H4 (cell line): ENCODE measurements at places on chromosomes 5 and 9.
A peak's percentile ranks its signal among the peaks of the same experiment; 100 is the strongest.

DNA sequence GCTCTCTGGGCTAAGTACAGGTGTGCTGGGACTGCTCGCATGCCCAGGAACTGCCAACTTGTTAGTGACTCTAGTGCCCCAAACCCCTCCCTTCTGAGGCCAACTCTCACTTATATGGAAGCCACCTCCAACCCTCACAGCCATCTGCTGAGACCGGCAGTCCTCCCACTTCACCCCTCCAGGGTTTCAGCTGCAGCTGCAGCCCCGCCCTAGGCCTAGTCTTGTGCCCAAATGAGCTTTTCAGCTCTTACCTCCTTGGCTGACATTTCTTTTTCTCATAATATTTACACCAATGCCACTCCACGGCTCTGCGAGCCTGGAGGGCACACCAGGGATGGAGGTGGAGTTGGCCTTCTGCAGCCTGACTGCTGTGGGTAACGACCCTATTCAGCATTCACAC is 166.6 kb downstream of the ROR2 start:
- DNase-seq: no peak

DNA sequence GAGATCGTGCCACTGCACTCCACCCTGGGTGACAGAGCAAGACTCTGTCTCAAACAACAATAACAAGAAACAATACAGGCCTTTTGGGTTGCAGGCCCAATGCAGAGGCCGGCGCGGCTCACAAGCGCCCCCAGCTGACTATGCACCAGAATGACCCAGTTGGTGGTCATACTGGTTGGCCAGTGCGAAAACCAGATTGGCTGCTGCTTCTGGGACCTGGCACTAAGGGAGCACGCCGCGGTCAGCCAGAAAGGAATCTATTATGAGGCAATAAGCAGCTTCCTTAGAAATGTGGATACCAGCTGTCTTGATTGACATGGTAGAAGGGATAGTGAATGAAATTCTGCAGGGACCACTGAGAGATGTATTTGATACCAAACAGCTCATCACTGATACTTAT is 35.0 kb downstream of the RANBP17 start:
- DNase-seq: no peak

GRCh38 chr9:134556531-134557068 is 85.0 kb upstream of the COL5A1 start:
- DNase-seq: no peak

DNA sequence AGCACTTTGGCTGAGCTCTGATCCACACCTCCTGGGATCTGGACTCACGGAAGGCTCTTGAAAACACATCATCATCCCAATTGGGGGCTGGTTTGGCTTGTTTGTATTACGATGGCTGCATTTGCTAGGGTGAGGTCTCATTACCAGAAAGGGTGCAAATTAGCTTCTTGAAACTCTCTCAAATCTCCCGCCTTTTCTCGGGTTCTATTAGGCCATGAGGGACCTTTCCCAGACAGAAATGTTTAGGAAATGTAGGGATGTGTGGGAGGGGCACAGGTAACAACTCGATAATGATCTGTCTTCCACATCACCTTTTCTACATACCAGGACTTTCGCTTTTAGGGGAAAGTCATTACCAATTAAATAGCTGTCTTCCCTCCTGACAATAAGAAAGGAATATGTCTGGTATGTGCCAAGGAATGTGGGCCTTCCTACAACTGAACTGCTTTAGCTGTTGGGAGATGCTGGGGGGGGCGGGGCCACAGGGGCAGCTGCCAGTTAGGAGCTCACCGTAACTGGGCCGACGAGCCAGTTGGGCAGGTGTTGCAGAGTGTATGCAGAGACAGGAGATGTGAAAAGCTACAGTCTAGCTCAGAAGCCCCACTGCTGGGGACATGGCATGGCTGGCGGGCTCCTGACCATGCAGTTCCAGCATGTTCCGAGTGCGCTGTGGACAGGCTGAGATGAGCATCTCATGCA is 71.2 kb downstream of the AK8 start:
- DNase-seq: no peak

GRCh38 chr5:116573702-116574366 is 789 bp downstream of the SEMA6A start:
- DNase-seq: no peak

- peak; percentile 46 for DNase-seq
Measured at GRCh38 chr9:123339666-123340510, 16.1 kb upstream of the CRB2 start.

GRCh38 chr5:65102976-65103711 is 334.4 kb downstream of the CWC27 start:
- DNase-seq: peak; percentile 28

DNA sequence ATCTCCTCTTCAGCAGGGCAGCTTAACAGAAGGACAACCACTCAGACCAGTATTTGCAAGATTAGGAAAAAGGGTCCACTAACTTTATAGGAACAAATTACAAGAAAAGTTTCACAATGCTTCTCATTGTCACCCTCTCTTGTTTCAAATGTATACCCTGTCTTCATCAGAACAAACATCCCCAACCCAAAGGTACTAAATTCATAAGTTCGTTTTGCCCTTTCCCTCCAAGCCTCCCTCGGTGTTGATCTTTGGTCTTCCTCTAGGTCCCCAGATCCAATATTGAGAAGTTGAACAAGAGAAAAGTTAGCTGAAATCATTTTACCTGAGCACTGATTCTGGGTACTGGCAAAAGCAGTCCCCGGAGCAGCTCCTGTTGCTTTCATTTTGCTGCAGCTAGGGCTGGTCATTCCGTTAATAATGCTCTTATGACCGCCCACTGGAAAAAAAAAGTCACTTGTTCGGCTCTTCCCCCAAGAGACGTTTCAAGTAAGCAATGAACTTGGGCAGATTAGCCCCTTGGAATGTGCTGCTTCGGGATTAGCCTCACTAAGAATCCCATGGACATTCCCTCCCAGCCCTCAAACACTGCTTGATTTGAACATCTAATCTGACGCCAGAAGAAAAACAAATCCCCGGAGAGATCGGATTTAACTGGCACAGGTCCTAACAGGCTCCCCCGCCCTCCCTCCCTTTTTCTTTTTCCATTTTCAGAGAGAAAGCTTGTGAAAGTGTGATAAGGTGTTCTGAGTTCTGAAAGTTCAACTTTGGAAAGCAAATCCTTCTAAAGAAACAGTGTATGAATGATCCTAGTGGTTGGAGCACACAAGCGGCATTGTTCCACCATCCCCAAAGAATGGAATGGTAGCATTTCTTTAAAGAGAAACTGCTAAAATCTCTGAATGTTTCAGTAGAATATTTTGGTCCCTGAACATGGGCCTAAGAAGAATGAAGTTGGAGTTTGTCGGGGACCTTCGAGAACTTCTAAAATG is 252.5 kb downstream of the TRPM3 start:
- DNase-seq: peak; percentile 34

DNA sequence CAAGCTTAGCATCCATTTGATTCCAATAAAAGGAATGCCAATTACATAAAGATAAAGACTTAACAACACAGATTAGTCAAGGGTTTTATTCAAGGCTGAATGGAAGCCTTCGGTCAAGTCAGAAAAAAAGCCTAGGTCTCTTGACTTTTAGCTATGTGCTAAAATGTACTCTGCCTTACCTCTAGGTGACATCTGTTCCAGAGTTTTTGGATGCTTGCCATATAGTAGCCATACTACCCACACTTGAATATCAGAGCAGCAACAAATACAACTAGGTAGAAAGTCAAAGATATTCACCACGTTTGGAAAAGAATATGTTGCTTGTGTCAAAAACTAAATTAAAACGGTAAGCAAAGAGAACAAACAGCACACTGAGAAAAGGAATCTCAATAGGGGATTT is 484.7 kb downstream of the ELAVL2 start:
- DNase-seq: peak; percentile 4

DNA sequence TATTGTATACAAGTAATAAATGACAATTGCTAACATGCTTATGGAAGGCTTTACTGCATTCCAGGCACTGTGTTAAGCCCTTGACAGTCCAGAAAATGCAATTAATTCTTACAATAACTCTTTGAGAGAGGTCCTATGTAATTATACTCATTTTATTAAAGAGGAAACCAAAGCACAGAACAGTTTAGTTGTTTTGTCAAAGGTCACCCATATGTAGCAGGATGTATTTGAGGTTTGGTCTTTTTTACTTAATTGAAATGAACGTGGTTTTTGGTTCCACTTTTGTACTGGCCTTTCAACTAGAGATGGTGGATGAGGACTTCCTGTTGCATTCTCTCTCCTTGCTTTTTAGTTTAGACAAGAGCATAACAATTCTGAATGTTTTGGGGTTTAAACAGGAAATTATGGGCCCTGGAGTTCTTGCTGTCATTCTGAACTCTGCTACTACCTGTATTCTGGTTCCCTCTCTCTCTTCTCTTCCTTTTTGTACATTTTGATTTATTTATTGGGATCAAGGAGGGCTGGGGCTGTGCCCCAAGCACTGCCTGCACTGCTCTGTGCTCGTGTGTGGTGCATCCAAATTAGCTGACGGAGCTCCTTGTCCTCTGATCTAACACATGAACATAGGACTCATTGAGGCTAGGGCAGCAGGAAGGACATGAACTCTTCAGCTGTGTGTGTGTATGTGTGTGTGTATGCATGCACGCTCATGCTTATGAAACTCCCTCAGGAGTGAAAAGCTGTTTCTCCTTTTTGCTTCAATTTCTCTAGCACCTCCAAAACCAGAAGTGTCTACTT is 47.4 kb downstream of the SLC28A3 start:
- no peak for DNase-seq

DNA sequence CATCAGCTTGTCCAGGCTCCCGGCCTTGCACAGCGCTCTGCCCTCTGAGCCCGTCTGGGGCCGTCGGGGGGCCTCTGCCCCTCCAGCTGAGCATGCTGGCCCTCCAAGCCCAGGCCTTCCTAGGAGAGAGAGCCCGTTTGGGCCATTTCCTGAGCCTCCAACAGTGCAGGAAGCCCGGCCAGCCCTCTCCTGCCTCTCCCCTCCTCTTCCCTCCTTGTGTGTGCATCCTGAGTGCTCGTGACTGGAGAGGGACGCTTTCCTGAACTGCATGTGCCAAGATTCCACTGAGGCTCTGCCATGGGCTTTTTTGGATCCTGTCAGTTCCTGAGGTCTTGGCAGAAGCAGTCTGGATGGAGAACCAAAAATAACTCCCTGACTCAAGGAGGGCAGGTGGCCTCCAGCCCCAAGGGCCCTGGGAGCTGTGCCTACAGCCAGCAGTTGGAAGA is 15.6 kb downstream of the OLFM1 start:
- DNase-seq: no peak
